ENCODE measurements at places on chromosomes 16 and 17. TPM values are rescaled to one million over a fixed set of nuclear protein-coding genes. Genes with fewer than 3 reads are reported as not detected.

DNA sequence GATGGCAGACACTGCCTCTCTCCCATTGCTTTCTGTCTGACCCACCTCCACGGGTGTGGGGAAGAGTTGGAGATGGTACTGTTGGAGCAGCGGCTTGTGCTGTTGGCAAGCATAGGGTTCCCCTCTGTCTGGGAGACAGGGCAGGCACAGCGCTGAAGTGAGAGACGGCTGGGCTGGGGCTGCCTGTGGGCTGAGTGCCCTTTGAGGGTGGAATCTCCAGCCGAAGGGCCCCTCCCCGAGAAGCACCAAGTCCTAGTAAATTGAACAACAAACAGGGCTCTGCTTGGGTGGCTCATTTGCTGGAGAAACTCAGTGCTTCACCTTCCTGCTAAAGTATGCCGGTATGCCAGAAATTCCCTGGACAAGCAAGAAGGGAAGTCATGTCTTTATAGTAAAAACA lies 79.7 kb downstream of the KSR1 start:
- H3K27me3 ChIP-seq: no peaks in the 10 kb centered on the region
- H3K27ac ChIP-seq: peak overlapping the region; percentile 17
- H3K4me1 ChIP-seq: peaks cover 78% of the 10 kb centered on the region
- no peak for DNase-seq
- no peaks in the 10 kb centered on the region for H3K36me3 ChIP-seq

DNA sequence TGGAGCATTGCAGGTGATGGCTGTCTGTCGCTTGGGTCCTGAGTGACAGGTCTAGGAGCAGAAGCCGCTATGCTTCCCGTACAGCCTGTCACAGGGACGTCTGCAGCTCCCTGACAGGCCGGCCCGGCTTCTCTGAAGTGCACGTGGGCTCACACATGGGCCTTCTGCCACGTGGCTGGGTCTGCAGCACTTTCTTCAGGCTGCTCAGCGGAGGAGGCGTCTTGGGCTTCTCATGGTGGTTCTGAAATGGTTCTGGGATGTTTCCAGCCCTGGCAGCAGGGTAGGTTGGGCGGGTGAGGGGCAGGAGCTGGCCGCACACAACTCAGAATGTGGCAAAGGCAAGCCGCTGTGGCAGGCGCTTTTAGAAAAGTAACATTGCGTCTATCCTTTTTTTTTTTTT lies 80.3 kb upstream of the ZNF750 start:
- H3K4me3 ChIP-seq: no peak overlapping the region
- no peak for DNase-seq
- no peaks in the 10 kb centered on the region for H3K27me3 ChIP-seq
- no peak overlapping the region for H3K27ac ChIP-seq
- H3K36me3 ChIP-seq: peaks cover 18% of the 10 kb centered on the region

GRCh38 chr17:66135219-66135618 lies 56.7 kb downstream of the CEP112 start:
- no peaks in the 10 kb centered on the region for H3K27me3 ChIP-seq
- H3K36me3 ChIP-seq: no peaks in the 10 kb centered on the region
- DNase-seq: no peak
- H3K4me1 ChIP-seq: no peaks in the 10 kb centered on the region
- H3K4me3 ChIP-seq: no peak overlapping the region

DNA sequence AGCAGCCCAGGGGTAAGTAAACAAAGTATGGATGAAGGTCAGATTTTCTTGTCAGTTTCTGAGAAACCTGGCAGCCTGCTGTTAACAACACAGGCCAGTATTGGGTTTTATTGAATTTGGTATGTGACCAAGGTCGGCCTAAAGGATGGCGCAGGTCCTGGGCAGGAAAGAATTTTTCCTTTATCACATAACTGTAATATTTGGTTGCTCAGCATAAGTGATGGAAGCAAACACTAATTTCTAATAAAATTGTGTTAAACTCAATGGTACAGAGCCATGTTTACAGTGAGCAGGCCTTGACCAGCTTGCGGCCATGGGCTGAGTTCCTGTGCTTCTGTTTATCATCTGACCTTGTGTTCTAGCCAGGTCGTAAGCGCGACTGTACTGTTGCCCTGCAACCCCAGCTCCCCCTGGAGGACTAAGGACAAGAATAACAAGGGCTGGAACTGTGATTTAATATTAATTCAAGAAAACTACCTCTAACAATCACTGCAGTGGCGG lies 10.5 kb downstream of the POLDIP2 start:
- H3K36me3 ChIP-seq: peaks cover 53% of the 10 kb centered on the region
- H3K4me3 ChIP-seq: no peak overlapping the region
- no peaks in the 10 kb centered on the region for H3K27me3 ChIP-seq
- peaks cover 11% of the 10 kb centered on the region for H3K4me1 ChIP-seq
- DNase-seq: no peak
- peak overlapping the region; percentile 43 for H3K27ac ChIP-seq

DNA sequence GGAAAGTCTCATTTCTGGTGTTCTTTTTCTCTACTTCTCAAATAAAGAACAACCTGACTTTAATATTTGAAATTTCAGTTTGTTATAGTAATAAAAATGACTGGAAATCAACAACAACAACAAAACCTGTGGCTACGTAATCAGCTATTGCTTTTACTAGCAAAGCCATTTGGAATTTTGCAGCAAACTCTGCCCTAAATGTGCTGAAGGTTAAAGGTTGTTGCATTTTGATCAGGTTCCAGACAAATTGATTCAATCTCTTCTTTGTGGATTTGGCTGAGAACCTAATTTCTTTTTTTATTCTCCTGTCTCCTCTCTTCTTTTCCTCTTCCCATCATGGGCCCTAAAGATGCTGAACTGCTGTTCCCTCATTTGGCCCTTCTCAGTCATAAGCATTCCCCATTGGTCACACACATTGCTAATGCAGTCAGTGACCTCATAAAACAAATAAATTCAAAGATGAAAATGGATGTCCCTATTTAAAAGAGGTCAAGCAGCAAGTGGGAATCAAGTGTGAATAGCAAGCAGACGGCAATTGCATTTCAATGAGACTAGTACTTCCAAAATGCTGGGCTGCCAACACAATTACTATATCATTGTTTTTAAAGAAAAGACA lies 795.1 kb upstream of the CDH8 start:
- H3K4me1 ChIP-seq: no peaks in the 10 kb centered on the region
- H3K27me3 ChIP-seq: no peaks in the 10 kb centered on the region
- no peak overlapping the region for H3K27ac ChIP-seq
- no peak for DNase-seq

- DNase-seq: no peak
- H3K36me3 ChIP-seq: no peaks in the 10 kb centered on the region
- H3K27ac ChIP-seq: no peak overlapping the region
Measured at GRCh38 chr17:27446569-27447301, 9.5 kb upstream of the KSR1 start.

GRCh38 chr16:78100112-78100467 lies 636 bp downstream of the WWOX start:
- H3K4me1 ChIP-seq: peaks cover 11% of the 10 kb centered on the region
- H3K27me3 ChIP-seq: no peaks in the 10 kb centered on the region
- no peak for DNase-seq
- H3K27ac ChIP-seq: peak overlapping the region; percentile 92

CES1 gene
- total RNA-seq: 110 TPM

SCGB1C2 gene
- total RNA-seq: not detected

SLFN14 gene
- 0.24 TPM for total RNA-seq

All from upper lobe of left lung (tissue), 6 donors.